ENCODE measurements at places on chromosomes 13 and 19.

- DNase-seq, result no peak
Observed at GRCh38 chr13:64256751-64257150, 2841.1 kb upstream of the PCDH20 start.

DNA sequence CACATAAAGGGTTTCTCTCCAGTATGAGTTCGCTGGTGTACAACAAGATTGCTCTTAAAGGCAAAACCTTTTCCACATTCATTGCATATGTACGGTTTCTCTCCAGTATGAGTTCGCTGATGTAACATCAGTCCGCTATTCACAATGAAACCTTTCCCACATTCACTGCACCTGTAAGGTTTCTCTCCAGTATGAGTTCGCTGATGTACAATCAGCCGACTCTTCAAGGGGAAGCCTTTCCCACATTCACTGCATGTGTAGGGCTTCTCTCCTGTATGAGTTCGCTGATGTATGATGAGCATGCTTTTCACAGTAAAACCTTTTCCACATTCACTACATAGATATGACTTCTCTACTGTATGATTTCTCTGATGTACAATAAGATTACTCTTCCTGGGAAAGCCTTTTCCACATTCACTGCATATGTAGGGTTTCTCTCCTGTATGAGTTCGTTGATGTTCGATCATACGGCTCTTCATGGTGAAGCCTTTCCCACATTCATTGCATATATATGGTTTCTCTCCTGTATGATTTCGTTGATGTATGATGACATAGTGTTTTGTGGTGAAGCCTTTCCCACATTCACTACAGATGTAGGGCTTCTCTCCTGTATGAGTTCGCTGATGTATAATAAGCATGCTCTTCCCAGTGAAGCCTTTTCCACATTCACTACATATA lies 6.0 kb upstream of the ZNF614 start:
- no peak for DNase-seq

GRCh38 chr19:19053508-19054314 lies 10.1 kb upstream of the SLC25A42 start:
- no peak for DNase-seq

DNA sequence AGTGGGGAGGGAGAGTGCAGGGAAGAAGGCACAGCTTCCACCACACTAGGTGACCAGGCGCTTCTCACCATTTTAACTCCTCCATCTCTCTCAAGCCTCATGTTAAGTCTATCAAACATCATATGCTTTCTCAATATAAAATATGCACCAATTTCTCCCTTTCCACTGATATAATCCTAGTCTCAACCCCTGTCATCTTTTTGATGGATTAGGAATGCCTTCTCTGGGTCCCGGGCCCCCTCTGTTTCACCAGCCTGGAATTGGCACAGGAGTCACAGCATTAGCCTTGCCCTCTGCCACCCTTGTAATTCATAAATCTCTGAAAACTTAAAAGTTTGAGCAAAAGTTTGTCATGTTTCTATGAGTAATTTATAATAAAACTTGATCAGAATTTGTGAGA lies at the start of gene ZSCAN4:
Gene ZSCAN4 (plus strand): TSS at position 301 of the 400 bp plus-strand sequence. CDS start 7,211 bp downstream, outside the sequence.
- no peak for DNase-seq

DNA sequence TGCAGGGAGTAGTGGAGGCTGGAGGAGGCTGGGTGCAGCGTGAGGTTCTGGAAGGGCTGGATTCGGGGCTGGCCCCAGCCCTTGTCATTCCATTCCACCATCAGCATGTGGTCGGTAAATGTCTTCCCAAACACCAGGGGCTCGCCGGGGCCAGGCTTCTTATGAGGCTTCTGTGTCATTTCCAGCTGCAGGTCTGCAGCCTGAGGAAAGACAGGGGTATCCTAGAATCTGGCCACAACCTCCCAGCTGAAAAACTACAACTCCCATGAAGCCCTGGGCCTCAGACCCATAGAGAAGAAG lies 4.4 kb downstream of the BCAT2 start:
- no peak for DNase-seq

GRCh38 chr19:41566001-41566400 lies 10.0 kb upstream of the CEACAM21 start:
- no peak for DNase-seq
